ENCODE measurements at places on chromosomes 11 and 22.

DNA sequence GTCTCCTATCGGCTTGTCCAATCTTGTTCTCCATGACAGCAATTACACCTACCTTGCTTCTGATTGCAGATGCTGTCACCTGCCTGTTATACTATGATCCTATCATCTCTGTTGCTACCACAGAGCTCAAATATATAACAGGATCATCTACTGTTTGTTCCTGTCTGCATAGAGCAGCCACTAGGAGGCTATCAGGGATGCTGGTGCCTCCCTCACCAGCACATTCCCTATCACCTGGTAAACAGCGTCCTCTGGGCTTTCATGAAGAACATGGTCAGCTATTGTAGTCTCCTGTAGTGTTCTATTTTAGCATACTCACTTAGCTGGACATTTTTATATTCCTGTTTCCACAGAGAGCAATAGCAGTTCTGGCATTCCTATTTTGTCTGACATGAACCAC, 87.8 kb upstream of the FAT3 start:
- no peak for DNase-seq

DNA sequence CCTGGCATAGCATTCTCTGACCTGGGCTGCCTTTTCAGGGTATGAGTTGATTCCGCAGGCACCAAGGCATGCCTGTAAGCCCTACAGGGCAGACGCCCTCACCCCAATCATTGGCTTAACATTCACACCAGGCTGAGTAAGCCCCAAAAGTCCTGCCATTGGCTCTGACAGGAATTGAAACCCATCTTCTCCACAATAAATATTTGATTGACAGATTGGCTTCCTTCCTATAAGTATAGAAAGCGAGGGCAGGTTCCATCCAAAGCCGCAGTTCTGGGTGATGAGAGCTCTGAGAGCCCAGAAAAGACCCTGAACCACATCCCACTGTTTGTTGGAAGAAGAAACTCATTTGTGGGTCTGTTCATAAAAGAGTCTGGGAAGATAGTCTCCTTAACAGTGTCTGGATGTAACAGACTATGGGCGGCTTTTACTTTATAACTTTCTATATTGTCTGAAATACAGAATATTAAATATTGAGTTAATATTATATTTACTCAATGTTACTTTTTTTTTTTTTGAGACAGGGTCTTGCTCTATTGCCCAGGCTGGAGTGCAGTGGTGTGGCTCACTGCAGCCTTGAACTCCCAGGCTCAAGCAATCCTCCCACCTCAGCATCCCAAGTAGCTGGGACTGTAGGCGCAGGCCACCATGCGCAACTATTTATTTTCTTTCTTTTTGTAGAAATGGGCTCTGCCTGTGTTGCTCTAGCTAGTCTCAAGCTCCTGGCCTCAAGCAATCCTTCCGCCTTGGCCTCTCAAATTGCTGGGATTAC, 46.8 kb downstream of the FAM83F start:
- no peak for DNase-seq

GRCh38 chr22:26477341-26477731, 6.2 kb downstream of the HPS4 start:
- no peak for DNase-seq

DNA sequence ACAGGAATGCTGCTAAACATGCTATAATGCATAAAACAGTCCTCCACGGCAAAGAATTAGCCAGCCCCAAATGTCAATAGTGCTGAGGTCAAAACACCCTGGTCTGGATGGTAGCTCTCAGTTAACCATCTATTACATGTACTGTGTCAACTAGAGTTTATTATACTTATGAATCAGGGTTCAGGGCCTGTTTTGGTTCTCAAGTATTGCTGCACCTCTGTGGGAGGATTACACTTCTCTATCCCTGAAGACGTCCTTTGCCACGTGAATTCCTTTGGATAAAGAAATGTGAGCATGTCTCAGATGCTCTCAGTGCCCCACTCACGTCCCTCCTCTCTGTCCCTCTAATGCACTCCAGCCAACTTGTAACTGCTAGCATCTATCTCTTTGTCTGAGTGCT, 53.4 kb downstream of the SLC1A2 start:
- no peak for DNase-seq

GRCh38 chr22:24040946-24041345, 29.8 kb downstream of the CABIN1 start:
- no peak for DNase-seq

- no peak for DNase-seq
These were observed at the start of gene KCNE3 for GRCh38 chr11:74466916-74467885. TSS of gene KCNE3 (minus strand) at chr11:74467549. CDS start at chr11:74457563, 9,986 bp downstream.

Measured in bone marrow (tissue), 2 donors.